Fibroblast of the aortic adventitia (primary cell): ENCODE measurements at places on chromosomes 2 and 18. TPM values are rescaled to one million over a fixed set of nuclear protein-coding genes. Genes with fewer than 3 reads are reported as not detected.

GRCh38 chr2:225512469-225512868, 113.0 kb downstream of the NYAP2 start:
- DNase-seq = no peak

- DNase-seq = no peak
Measured at GRCh38 chr2:29082804-29083495, 8.6 kb upstream of the PCARE start.

- peak; percentile 13 for DNase-seq
Measured at GRCh38 chr2:226554701-226555100, 244.9 kb downstream of the IRS1 start.

DNA sequence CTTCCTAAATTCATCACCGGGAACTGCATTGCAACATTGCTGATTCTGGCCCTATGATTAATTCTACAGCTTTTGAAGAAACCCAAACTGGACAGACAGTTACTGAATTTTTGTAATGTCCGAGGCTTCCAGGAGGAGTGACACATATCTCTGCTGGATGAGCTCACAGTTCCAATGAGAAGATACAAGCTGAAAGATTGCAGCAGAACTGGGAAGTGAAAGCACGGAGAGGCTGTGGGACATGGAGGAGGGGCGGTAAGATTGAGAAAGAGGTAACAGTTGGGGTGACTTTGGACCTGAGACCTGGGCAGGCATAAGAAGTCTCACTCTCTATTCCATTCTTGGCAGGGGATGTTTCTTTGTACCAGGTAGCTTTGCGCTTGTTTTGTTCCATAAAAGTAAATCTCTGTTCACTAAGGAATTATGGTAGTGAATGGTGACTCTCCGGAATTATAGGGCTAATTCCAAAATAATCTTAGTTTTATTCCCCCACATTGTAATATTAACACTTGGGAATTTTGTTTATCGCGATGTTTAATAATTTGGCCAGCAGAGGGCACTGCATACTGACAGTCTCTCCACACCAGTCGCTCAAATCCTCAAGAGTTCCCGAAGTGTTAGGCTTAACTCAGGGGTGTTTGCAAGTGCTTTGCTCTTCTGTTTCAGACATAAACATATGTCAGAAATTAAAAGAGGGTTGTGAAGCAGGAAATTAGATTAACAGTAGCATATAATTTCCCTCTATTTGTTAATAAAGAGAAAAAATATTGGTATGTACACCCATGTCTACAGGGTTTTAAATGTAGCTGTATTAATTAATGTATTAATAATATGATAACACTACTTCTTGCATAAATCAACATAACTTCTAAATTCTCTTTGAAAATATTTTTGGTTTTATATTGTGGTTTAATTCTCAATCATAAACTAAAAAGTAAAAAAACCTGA, 201.4 kb downstream of the SOCS6 start:
- DNase-seq = peak; percentile 71

Gene SRBD1
- 15.7 and 22.4 TPM in 2 replicates for total RNA-seq

Gene CFC1
- total RNA-seq = not detected in 2 replicates

Gene FBLN7
- 3.2 and 7.8 TPM in 2 replicates for total RNA-seq

Gene HSBP1L1
- 2.5 and 7.2 TPM in 2 replicates for total RNA-seq

Gene LRRTM1
- 0.09 TPM in 1 of 2 replicates, not detected in the other for total RNA-seq
